M059J (cell line): ENCODE measurements at places on chromosomes 2 and 18.

GRCh38 chr2:104043864-104044263, 810.1 kb upstream of the POU3F3 start:
- no peak for DNase-seq

- DNase-seq: peak; percentile 61
Measured at GRCh38 chr18:23337599-23338444, 115.3 kb upstream of the RIOK3 start.

DNA sequence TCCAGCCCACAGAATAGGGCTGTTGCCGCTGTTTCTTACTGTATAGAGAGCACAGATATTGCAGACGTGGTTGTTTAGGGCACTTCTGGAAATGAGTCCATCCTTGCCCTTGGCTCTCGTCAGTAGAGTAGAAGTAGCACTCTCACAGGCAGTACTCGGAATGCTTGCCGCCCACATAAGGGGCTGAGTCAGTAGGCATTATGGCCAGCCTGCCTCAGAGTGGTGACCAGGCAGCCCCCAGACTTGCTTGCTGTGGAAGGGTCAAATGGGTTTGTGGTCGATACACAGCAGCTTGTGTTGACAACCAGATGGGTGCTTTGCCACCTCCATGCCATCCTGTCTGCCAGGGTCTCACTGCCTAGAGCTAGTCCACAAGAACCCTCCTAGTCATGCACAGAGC, 38.7 kb downstream of the PLEKHB2 start:
- no peak for DNase-seq

DNA sequence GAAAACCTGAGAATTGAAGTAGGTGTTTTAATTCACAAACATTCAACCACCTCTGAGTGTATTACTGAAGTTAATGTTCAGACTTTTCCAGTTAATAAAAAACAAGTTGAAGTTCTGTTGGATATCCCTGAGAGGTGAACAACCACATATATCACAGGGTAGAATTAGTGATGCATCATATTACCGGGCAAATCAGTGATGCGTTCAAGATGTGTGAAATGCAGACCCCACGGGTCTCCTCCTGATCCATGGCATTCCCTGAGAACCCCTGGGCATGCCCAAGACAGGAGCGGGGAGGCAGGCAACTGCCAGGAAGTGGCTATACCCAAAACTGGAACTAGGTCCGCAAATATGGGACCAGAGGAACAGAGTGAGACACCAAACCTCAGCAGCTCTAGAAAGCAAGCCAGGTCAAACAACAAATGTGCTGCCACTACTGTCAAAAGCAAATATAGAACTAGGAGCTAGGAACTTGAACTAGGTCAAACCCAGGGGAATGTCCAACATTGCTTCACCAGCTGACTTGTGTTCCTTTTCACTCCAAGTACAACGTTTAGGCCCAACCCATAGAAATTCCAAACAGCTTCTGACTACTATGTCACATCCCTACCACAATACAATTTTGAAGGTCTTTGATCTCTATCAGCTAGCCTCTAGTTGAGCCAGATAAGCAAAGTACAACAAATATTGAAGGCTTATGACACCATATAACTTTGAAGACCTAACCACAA, 20.2 kb downstream of the PSTPIP2 start:
- peak; percentile 42 for DNase-seq

DNA sequence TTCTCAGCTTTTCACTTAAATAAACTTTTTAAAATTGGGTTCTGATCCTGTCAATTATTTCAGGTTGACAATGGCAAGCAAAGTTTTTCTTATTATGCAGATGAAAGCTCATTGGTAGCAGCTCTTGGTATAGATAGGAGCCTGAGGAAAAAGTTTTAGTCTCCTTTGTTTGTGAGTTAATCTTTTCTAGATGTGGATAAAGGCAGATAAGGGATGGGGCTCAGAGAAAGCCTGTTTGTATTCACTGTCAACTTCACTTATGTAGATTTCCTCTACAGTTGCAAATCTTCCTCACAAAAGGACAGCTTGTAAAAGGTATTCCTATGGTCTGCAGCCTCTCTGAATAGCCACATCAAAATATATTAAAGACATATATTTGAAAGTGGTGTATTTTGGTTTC, 224.5 kb upstream of the SPOPL start:
- DNase-seq: no peak

- DNase-seq: no peak
Measured at GRCh38 chr2:232502511-232502910, 14.9 kb upstream of the ECEL1 start.

- DNase-seq: no peak
Measured at GRCh38 chr2:47024046-47024445, 108.4 kb upstream of the MCFD2 start.

- DNase-seq: peak; percentile 22
Measured at GRCh38 chr2:166384774-166385173, 9.0 kb upstream of the SCN9A start.

DNA sequence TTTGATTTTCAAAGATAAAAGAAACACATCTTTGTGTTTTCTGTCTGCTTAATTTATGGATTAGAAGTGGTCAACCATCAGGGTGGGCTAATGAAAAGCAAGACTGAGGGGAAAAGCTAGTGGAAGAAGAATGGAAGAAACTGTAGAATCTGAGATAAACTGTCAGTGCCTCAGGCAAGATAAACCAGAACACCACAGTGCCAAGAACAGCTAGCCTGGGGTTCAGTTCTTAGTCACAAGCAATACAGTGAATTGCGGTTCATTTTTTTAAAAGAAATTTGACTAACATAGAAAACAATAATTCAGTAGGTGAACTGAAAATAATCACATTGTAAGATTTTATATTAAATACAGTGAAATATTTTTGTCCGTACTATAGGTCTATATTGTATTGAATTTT, 22.0 kb upstream of the LNPK start:
- DNase-seq: peak; percentile 26

GRCh38 chr2:42503291-42503690, 9.5 kb upstream of the KCNG3 start:
- DNase-seq: peak; percentile 51

GRCh38 chr18:26794230-26795101, 71.0 kb downstream of the AQP4 start:
- DNase-seq: no peak

- DNase-seq: no peak
Measured at GRCh38 chr2:100077456-100077855, 64.9 kb downstream of the AFF3 start.

DNA sequence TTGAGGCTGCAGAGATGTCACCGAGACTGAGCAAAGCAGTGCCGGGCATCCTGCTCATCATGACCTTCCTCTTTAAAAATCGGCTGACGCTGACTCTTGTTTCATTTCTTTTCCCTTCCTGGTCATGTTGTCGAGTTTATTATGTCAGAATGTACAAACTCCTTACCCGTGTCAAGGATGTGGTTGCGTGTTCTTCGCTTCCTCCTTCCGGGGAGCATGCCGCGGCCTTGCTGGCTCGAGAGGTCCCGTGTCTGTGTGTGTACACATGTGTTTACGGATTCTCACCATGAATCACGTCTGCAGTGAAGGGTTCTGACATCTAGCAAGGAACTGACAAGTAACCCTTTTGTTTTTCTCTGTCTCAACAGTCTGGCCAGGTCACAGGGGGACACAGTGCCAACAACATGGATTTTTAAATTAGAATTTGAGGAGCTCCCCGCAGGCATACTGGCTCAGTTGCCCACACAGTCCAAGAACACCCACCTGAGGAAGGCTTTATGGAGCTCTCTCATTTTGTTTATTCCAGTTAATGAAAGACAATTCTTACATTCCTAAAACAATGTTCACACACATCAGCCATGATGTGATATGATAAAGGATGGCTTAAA, 60.2 kb downstream of the MYT1L start:
- peak; percentile 69 for DNase-seq

DNA sequence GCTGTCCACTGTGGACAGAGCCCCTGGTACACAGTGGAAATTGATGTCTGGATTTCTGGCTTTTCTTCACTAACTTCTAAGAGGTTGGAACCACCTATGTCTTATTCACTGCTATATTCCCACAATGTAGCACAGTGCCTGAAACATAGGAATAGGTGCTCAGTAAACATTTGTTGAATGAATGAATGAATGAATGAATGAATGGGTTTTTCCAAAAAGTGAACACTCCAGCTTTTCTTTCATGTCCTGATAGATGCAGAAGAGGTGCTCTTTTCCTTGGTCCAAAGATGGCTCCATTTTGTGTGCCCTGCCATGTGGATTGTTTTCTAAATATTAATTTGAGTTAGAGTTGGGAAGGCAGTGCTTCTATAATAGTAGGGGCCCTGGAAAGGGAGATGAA, 124.1 kb downstream of the SP3 start:
- DNase-seq: no peak

GRCh38 chr2:183093857-183094657, 15.5 kb downstream of the DUSP19 start:
- DNase-seq: peak; percentile 28

GRCh38 chr2:13616616-13617015, 899.9 kb downstream of the TRIB2 start:
- DNase-seq: no peak
